ENCODE measurements at places on chromosomes 6 and 20.

DNA sequence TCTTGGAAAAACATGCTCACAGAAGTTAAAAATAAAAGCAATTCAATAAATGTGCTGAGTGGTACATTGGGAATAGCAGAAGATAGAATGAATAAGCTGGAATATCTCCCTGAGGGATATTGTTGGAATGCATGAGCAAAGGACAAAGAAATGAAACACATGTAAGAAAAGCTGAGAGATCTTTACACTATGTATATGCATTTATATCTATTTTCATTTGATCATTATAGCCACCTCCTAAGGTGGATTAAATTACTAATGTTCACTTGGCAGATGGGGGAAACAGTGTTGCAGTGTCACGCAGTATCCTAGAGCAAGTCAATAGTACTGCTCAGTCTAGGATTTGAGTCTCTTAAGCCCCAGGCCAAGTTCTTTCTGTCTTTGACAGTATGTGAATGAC lies 542.0 kb upstream of the MARCKS start:
- DNase-seq = no peak

GRCh38 chr20:24109537-24109936 lies 121.0 kb upstream of the GGTLC1 start:
- DNase-seq = no peak

DNA sequence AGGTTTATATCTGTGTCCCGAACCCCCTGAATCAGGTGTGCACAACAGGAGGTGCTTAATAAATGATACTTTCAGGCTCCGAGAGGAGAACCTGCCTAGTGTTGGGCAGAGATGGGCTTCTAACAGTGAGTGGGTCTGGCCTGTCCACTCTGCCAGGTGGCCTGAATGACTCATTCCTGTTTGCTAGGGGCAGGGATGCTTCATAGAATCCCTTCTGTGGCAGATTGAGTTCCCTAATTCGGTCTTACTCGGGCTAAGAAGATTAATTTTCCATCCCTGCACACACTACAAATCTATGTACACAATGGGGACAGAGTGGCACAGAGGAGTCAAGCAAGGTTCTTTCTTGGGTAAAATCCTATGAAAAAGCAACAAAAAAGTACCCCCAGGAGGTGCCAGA lies 19.8 kb downstream of the SDC4 start:
- no peak for DNase-seq

DNA sequence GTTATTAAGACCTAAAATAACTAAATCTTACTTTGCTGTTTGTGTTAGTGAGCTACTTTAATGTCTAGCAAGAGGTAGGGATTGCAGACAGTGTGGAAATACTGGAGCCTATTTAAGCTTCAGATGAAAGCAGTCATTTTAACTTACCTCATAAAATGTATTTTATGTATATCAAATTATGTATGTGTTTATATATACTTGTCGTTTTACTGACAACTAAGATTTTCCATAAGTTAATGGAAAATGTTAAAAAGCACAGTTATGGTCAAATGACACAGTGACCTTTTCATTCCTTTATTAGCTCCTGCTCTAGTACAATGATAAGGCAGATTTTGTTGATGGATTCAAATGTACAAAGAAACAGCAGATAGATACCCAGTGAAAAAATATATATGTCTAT lies 34.6 kb downstream of the QKI start:
- DNase-seq = no peak

GRCh38 chr6:30097902-30098768 lies 14.8 kb downstream of the TRIM31 start:
- DNase-seq = no peak

GRCh38 chr20:6178537-6178936 lies 55.7 kb upstream of the FERMT1 start:
- no peak for DNase-seq

- no peak for DNase-seq
Measured at GRCh38 chr6:38287487-38287886, 352.2 kb downstream of the BTBD9 start.

GRCh38 chr6:157652601-157653363 lies 170.3 kb upstream of the SNX9 start:
- no peak for DNase-seq

DNA sequence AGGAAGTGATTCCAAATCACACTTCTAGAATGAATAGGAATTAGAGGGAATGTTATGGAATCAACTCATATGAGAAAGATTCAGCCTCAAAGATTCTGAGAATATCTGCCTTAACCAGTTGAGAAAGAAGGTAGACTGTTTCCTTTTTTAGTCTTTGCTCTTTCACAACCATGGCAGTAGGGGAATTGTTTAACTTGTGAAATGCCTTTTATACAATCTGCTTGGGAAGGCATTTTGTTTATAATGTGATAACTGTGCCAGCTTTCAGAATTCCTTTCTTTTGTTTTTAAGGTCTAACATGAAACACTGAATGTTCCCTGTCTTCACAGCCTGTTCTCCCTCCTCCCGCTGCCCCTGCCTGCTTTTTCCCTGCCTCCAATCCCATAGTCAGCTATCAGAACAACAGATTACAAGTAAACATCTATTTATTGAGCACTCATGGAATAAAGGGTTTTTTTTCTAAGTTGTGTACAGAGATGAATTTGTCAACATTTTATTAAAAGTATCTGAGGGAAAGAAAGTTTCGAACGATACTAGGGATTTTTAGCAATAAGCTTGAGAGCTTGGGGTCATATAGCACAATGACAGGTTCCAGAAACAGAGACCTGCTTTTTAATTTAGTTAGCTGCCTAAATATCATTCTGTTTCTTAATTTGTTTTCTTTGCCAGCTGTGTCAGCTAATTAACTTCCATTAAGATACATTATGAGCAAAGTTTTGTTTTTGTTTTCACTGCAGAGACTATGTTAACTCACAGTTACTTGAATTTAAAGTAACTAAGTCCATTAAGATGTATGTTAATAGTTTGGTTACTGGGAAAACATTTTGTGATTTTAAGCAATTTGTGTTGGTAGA lies 28.3 kb upstream of the FBXO30 start:
- no peak for DNase-seq

GRCh38 chr6:56766806-56767178 lies 124.1 kb upstream of the DST start:
- DNase-seq = no peak

GRCh38 chr20:37382482-37383120 lies 36.7 kb downstream of the SRC start:
- DNase-seq = no peak

GRCh38 chr6:151186306-151186705 lies 53.5 kb upstream of the AKAP12 start:
- no peak for DNase-seq

DNA sequence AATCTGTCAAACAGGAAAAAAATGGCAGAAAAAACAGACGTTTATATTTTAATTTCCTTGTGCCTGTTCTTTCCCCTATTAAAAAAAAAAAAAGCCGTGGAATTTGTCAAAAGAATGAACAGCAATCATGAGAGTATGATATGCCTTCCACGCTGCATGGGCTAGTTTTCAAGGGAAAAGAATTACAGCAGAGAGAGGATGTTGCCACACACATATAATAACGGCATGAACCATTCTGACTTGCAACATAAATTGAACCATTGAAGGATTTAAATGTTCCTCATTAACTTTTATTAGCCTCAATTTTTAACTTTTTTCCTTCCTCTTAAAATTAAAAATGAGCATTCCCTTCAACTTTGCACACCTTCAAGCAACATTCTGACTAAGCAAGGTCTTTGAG lies 301.8 kb downstream of the FOXC1 start:
- DNase-seq = no peak

DNA sequence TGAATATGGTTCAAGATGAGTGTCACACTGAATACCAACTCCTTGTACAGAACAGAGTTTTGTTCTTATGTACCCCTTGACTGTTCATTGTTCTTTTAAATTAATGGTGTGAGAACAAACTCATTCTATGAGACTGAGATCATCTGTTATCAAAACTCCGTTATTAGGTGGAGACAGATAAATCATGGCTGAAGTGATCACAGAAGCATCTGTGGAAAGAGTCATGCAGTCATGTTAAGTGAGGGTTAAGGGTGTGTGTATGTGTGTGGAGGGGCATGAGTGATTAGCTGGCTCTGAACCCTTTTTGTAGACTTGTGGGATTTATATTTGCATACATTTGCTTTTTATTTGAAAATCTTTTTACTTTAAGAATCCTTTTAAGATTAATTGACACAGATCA lies 24.7 kb downstream of the ADGRG6 start:
- no peak for DNase-seq

DNA sequence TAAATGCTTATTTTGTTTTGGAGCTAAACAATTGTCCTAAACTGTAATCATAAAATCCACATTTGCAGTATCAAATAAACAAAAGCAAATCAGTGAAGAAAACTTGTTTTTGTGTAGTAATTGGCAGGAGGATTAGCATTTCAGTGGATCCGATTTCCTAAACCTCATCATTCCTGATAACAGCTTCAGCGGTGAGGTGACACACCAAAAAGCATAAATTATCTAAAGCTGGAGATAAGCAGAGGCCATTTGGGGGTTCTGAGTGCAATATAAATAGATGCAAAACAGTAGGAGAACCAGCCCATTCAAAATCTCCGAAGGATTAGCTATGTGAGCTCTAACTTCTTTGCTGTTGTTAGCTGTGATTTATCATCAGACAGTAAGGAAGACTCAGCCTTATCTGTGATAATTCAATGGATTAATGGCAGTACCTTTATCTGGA lies 235.8 kb downstream of the EPHA7 start:
- DNase-seq = no peak

DNA sequence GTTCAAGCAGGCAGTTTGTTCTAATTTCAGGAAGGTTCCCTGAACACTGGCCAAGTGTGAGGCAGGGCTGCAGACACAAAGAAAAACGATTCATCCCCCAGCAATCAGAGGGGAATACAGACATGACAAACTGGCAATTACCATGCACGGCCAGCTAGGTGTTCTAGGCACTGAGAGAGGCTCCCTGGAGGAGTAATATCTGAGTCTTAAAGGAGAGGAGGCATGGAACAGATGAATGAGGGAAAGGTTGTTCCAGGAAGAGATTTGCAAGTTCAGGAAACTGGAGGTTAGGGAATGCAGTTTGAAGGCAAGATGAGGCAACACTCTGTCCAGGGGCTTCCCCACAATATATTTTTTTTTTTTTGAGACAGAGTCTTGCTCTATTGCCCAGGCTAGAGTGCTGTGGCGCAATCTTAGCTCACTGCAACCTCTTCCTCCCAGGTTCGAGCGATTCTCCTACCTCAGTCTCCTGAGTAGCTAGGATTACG lies 11.1 kb downstream of the RRAGD start:
- no peak for DNase-seq

- no peak for DNase-seq
Measured at GRCh38 chr6:56101141-56101553, 146.2 kb downstream of the COL21A1 start.

DNA sequence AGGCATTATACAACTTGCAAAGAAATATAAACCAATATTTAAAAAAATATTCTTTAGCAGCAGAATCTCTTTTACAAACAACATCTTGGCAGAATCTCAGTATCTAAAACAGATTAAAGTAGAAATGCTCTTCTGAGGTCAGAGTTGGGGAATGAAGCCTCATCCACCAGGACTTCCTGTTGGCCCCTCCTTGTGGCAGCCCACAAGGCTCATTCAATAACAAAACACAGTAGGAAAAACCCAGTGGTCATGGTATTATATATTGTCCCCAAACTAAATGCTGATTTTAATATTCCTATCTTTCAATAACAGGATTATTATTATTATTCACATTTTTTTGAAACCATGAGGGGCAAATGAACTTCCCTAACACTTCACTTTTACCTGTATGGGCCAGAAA lies 368.6 kb downstream of the BTBD9 start:
- no peak for DNase-seq

- no peak for DNase-seq
Measured at GRCh38 chr6:51660767-51661166, 426.6 kb downstream of the PKHD1 start.

GRCh38 chr6:139881728-139882211 lies 507.3 kb upstream of the CITED2 start:
- DNase-seq = no peak

GRCh38 chr6:157647261-157647915 lies 175.7 kb upstream of the SNX9 start:
- DNase-seq = no peak

- DNase-seq = no peak
Measured at GRCh38 chr6:29764422-29765196, 41.4 kb downstream of the HLA-F start.

DNA sequence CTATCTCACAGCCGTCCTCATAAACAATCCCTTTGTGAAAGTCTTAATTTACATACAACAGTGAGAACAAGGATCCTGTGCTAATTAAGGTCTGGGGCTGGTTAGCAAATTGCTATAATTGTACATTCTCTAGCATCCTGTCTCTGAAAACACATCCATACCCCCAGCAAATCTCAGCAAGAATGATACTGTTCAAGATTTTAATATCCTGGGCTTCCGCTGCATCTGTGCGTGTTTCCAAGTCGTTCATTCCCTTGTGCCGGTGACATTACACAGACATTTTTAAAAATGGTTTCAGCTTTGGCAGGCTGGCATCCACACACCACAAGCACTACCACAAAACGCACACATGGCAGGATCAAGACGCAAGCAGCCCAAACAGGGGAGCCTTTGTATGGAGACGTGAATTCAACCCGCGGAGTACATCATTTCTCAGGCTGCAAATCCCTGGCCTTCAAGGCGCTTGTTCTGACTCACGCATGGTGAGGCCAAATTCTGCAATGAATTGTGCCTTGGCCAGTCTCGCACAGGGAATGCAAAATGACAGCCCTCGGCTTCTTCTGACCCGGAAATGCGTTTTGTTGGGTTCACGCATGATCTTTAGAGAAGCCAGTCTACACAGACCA lies 20.3 kb downstream of the ZMYND8 start:
- no peak for DNase-seq

- DNase-seq = no peak
Measured at GRCh38 chr20:35610833-35611427, 4.7 kb upstream of the SPAG4 start.

DNA sequence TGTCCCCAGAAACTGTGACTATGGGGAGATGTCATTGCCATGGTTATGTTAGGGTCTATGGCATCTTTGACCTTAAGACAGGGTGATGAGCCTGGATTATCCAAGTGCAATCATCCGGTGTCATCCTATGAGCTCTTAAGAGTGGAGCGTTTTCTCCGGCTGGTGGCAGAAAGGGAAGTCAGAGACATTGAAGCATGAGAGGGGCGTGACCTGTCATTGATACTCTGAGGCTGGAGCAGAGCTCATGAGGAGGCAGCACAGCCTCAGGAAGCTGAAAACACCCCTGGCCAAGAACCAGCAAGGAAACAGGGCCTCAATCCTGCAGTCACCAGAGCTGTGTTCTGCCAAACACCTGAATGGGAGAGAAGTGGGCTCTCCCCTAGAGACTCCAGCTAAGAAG lies 59.6 kb downstream of the ANKRD60 start:
- DNase-seq = no peak

- no peak for DNase-seq
Measured at GRCh38 chr6:84027340-84028181, 6.0 kb upstream of the MRAP2 start.

Data from activated T-cell treated with anti-CD3 and anti-CD28 coated beads for 48 hours (primary cell).